ENCODE measurements at places on chromosomes 13 and 19. TPM values are rescaled to one million over a fixed set of nuclear protein-coding genes. Genes with fewer than 3 reads are reported as not detected.

CAMSAP3 gene
- 1.2 TPM for total RNA-seq

ZNF888 gene
- total RNA-seq = 3.4 TPM

LILRA2 gene
- not detected for total RNA-seq

ZNF432 gene
- total RNA-seq = 12.6 TPM
